Fibroblast of skin of scalp (primary cell): ENCODE measurements at places on chromosomes 3 and 15.

DNA sequence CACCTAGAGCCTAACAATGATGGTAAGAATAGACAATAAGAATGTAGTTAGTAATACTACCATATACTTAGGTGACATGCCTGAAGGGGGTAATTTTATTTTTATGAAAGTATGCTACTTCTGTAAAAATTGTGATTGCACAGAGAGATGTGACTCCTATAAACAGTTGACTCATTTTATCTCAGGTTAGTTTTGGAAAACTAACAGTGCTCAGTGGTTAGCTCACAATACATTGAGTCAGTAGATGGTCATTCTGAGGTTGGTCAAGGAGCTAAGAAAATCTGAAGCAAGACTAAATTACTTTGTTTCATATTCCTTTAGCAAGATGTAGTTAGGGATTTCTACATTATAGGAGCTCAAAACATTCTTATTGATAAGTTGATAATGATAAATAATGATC is 271.0 kb downstream of the EDEM1 start:
- DNase-seq: no peak

- DNase-seq: no peak
Measured at GRCh38 chr3:58198804-58199203, 12.0 kb downstream of the DNASE1L3 start.

DNA sequence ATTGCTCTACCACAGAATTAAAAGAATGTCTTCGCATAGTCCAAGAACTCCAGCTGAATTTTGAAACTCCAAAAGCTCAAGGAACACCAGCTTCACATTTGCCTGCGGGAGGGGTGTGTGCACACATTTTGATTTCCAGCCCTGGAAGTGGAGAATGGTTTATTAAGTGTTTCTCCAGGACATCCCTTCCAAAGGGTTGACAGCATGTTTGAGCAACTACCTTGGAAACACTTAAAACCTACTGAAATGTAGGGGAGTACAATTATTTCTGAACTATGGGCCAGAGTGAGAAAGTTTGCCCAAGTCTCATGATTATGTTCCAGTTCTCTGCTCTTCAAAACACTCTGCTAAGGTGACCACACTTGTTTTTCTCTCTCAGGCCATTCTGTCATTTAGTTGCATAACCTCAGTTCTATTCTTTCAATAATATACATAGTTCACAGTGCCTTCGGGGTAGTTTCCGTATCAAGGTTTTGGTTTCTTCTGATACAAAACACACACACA is 7.9 kb downstream of the ACP3 start:
- DNase-seq: no peak

DNA sequence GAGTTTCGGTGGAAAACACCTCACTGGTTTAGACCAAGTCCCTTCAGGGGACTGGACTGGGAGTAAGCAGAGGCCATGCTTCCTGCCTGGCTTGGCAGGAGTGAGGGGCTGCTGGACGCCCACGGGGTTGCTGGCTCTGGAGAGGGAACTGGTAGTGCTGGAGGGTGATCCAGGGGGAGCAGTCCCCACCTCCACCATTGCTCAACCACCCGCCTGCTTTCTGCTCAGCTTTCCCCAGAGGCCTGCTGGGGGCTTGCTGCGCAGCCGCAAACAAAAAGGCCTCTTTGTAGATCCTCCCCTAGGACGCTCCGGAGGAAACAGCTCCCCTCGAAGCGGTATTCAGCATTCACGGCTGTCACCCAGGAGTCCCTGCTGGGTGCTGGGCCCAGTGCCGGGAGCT is 33.5 kb downstream of the EBLN2 start:
- DNase-seq: no peak

DNA sequence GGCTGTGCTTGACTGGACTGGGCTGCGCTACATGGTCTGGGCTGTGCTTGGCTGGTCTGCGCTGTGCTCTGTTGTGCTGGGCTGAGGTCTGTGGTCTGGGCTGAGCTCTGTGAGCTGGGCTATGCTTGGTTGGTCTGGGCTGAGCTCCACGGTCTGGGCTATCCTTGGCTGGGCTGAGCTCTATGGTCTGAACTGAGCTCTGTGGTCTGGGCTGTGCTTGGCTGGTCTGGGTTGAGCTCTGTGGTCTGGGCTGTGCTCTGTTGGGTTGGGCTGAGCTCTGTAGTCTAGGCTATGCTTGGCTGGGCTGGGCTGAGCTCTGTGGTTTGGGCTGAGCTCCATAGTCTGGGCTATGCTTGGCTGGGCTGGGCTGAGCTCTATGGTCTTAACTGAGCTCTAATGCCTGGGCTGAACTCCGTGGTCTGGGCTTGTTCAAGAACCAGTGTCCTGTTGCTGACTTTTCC is 92.0 kb downstream of the PLXNA1 start:
- DNase-seq: peak; percentile 93

DNA sequence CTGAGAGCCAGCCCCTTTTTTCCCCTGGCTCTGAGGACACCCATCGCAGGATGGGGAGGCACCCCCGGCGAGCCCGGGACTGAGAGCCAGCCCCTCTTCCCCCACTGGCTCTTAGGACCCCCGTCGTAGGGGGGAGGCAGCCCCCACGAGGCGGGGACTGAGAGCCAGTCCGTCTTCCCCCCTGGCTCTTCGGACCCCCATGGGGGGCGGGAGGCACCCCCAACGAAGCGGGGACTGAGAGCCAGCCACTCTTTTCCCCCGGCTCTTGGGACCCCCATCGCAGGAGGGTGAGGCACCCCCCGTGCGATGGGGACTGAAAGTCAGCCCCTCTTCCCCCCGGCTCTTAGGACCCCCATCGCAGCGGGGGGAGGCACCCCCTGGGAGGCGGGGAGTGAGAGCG is 36.8 kb upstream of the SSUH2 start:
- DNase-seq: no peak

DNA sequence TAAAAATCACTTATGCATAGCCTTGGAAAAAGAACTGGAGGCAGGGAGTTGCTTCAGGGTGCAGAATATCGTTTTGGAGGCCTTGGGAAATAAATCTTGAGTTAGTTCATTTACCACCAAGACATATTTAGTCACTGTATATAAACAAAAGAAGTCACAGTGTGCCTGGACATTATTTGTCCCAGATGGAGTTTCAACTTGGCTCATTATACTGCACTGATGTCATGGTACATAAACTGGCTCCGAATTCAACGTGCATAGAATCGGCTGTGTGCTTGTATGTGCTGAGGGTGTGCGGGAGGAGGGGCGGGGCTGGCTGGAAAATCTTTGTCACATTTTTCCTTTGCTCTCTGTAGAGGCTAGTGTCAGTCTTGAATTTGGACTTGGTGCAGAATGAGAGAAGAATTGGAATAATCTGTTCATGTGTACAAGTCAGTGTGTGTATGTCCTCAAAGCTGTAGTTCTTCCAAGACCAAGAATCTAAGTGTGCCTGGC is 86.6 kb downstream of the FNDC3B start:
- peak; percentile 84 for DNase-seq

DNA sequence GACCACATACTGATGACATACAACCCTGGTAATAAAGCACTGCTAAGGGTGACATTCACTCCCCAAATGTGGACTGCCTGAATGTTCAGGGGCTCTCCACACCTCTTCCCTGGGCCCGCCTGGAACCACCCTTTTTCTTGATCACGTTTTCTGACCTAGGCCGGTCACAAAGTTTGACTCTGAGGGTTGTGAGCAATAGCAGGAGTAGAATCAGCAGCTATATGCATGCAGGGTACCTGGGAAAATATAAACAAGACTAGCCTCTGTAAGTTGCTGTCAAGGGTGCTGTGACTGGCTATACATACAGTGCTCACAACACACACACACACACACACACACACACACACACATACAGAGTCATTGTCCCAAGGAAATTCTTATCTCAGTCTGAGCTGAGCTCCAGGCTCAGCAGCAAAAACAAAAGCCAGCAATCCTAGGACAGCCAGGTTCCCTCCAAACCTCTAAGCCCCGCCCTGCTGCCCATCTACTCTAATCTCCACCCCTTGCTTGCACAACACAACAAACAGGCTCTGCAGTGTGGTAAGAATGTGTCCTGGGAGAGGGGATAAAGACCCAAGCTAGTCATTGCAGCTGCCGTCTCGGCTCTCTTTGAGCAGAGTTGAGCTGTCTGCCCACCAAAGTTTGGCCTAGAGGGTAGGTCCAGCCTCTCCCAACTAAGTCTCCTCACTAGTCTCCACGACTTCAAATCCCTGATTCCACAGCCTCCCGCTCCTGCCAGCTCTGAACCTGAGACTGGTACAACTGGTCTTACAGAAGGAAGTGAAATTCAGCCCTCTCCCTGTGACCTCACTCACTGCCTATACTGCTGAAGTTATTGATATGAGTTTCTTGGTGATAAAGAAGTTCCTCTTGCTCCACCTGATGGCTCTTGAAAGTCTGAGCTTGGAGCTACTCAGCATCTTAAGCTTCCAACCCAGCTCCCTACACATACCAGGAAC is 2.2 kb downstream of the BMF start:
- no peak for DNase-seq

GRCh38 chr3:42052484-42053351 is 38.4 kb upstream of the TRAK1 start:
- peak; percentile 52 for DNase-seq

- DNase-seq: no peak
Measured at GRCh38 chr3:108091498-108092250, 843 bp upstream of the CD47 start.

- DNase-seq: no peak
Measured at GRCh38 chr3:112407214-112407887, 74.4 kb downstream of the CD200 start.

DNA sequence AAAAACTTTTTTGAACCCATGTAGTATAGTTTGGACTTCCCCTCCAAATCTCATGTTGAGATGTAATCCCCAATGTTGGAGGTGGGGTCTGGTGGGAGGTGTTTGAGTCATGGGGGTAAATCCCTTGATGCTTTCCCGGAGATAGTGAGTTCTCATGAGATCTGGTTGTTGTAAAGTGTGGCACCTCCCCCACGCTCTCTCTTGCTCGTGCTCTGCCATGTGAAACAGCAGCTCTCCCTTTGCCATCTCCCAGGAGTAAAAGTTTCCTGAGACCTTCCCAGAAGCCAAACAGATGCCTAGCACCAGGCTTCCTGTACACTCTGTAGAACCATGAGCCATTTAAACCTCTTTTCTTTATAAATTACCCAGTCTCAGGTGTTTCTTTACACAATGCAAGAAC is 16.0 kb upstream of the RNU6-1 start:
- DNase-seq: no peak

DNA sequence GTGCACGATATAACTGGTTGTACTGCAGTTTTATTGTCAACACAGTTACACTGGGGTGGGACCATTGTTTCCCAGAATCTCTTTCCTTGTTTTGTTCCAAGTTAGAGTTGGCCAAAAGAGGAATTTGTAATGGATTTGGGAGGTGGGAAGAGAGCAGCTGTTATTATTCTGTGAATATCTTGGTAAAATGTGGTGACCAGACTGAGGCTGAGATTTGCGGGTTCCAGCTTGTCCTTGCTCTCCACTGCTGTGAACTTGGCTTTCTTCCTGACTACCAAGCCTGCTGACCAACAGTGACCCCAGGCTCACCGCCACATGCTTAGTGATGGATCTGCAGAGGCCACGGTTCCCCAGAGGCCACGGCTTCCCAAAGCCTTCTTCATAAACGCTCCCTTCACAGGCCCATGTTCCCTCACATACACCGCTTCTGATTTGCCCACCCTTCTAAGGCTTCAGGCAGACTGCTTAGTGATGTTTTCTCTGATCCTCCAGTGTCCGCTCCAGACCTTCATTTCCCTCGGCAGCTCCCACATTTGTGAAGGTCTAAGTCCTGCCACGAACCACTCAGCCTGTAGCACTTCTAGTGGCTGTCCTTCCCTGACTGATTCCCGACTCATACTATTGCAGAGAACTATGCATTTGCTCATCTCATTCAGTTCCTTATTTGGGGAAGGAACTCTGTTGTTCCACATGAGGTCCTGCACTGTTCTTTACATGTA is 525.5 kb upstream of the RGMA start:
- DNase-seq: no peak

- no peak for DNase-seq
Measured at GRCh38 chr3:24523988-24524727, 29.5 kb upstream of the THRB start.

- DNase-seq: peak; percentile 38
Measured at GRCh38 chr3:159897331-159898075, 91.1 kb upstream of the IL12A start.

DNA sequence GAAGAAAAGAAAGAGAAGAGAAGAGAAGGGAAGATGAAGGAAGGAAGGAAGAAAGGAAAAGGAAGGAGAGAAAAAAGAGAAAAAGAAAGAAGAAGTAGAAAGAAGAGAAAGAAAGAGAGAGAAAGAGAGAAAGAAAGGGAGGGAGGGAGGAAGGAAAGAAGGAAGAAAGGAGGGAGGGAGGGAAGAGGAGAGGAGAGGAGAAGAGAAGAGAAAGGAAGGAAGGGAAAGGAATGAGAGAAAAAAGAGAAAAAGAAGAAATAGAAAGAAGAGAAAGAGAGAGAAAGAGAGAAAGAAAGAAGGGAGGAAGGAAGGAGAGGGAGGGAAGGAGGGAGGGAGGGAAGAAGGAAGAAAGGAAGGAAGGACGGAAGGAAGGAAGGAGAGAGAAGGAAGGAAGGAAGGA is 217.9 kb upstream of the POU1F1 start:
- DNase-seq: no peak

- DNase-seq: no peak
Measured at GRCh38 chr3:148879256-148879655, 14.2 kb downstream of the CPA3 start.

- DNase-seq: no peak
Measured at GRCh38 chr15:67750371-67750770, 74.9 kb upstream of the SKOR1 start.

DNA sequence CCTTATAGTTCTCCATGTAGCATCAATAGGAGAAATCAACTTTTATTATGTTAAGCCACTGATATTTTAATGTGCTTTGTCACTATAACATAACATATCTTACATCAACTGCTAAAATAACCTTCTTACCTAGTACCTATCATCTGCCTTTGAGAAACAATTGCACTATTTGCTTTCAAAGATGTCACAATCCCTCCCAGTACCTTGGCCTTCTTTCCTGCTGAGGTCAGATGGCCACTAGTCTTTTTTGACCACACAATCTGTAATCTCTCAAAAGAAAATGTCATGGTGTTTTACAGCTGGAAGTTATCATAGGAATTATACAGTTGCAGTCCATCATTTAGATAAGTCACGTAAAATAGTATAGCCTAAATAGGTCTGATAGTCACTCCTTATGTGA is 247.5 kb upstream of the SLITRK3 start:
- no peak for DNase-seq

GRCh38 chr15:73319460-73320245 is 49.1 kb downstream of the HCN4 start:
- no peak for DNase-seq

DNA sequence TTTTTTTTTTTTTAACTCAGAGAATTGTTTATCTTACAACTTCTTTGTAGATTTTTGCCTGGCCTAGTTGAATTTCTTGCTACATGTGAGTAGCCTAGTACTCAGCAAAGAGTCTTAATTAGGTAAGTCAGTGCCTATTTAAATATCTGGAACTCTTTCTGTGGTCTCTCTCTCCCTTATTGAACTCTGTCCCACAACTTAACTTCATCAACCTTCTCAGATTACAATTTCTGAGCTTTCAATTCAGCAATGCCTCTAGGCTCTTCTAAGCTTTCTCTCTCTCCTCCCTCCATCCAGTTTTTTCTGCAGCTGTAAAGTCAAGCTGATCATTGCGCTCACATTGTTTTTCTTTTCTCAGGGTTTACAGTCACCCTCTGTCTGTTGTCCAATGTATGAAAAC is 517.6 kb upstream of the ROBO1 start:
- DNase-seq: peak; percentile 5
